ENCODE measurements at places on chromosomes 16 and 17.

GRCh38 chr17:32861981-32862380 lies 14.9 kb downstream of the MYO1D start:
- DNase-seq = no peak

DNA sequence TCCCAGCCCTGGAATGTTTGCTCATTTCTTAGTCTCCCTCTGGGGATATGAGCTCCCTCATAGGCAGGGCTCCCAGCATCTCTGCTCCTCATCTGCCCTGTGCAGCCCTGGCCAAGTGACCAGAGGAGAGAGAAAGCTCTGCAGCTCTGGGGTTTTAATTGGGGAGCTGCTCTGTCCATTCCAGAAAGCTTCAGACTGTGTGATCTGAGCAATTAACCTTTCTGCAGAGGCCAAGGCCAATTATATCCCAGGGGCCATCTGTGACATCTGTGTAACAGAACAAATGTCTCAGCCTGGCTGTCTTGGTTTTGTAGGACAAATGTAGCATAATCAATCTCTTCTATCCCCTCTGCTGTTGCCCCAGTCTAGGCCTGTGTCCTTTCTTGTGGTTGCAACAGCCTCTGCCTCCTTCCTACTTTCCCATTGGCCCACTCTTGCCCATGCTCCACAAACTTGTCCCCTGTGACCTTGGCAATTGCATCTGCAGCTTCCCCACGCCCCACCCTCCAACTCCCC lies 156.0 kb downstream of the GSG1L start:
- no peak for DNase-seq

- DNase-seq = no peak
Measured at GRCh38 chr17:1197379-1197778, 17.6 kb upstream of the ABR start.

- no peak for DNase-seq
Measured at GRCh38 chr17:73194514-73195222, 1.8 kb downstream of the COG1 start.

- no peak for DNase-seq
Measured at GRCh38 chr17:13569398-13570123, 32.2 kb downstream of the HS3ST3A1 start.

DNA sequence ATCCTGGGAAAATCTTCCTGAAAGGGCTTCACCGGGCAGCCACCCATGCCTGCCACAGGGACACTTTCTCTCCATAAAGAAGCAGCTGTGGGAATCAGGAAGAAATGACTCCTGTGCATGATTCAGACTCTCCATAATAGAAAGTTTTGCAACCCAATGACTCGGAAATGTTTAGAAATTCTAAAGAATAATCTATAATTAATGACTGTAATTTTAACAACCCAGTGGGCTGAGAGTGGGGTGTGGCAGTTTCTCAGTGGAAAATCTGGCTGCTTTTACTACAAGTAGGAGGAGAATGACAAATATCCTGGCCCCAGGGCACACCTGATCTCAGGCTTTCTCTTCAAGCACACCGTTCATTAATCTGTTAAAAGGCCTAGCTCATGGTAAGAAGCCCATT lies 25.7 kb downstream of the IRF8 start:
- no peak for DNase-seq

DNA sequence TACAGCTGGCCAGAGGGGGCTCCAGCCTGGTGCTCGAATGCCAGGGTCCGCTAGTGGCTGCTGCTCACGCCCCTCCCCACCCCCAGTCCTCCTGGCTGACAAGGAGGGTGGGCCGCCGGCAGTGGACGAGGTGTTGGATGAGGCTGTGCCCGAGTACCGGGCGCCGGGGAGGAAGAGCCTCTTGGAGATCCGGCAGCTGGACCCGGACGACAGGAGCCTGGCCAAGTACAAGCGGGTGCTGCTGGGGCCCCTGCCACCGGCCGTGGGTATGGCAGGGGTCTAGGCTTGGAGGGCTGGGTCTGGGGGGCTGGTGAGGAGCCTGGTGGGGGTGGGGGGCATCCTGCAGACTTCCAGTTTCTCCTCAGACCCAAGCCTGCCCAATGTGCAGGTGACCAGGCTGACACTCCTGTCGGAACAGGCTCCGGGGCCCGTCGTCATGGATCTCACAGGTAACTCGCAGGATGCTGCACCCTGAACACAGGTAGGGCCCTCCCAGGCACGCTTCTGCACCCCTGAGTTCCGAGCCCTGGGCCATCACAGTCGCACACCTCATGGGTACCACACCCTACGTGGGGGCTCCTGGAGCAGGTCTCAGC lies 1.2 kb upstream of the PDIA2 start:
- no peak for DNase-seq

DNA sequence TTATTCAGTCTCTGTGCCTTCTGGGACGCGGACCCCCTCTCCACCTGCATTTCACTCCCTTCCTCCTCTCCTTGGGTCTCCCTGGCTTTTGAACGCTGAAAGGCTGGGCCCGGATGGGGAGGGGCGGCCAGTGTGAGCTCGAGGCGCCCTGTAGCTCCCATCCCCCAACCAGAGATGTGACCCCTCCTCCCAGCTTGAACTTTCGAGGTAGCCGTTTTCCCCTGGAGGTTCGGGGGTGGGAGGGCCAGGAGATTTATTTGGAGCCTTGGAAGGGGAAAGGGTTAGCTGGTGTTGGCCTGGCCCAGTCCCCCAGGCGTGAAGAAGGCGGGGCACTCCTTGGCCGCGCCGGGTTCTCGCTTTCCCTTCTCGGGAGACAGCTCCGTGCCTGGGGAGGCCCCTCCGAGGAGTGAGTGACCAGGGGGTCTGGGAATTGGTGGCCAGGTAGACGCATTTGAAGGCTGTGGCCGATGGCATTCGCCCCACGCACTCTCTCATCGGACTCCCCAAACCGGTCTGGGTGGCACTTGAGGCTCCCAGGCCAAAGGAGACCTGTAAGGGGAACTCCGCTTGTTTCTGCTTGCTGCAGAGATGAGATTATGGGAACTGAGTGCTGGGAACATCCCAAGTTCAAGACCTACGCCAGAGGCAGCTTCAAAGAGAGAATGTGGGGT lies 942 bp downstream of the LDAF1 start:
- no peak for DNase-seq

- no peak for DNase-seq
Measured at GRCh38 chr16:89581045-89581695, 5.6 kb downstream of the CPNE7 start.

- peak; percentile 29 for DNase-seq
Measured at GRCh38 chr17:75131278-75132017, at the start of gene NT5C. TSS of gene NT5C (minus strand) at chr17:75131742. CDS start at chr17:75131707, 35 bp downstream.

- no peak for DNase-seq
Measured at GRCh38 chr16:31479751-31480150, 3.2 kb upstream of the SLC5A2 start.

DNA sequence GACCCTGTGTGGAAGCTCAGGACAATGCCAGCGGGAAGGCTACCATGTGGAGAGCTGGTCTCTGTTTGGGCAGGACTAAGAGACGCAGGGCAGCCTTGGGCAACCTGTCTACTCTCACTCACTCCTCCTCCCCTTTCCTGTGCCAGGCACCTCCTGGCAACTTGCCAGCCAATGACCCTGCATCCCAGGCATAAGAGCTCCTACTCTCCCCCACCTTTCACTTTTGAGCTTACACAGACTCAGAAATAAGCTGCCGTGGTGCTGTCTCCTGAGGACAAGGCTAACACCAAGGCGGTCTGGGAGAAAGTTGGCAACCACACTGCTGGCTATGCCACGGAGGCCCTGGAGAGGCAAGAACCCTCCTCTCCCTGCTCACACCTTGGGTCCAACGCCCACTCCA lies 2.6 kb downstream of the HBM start:
- DNase-seq = no peak

DNA sequence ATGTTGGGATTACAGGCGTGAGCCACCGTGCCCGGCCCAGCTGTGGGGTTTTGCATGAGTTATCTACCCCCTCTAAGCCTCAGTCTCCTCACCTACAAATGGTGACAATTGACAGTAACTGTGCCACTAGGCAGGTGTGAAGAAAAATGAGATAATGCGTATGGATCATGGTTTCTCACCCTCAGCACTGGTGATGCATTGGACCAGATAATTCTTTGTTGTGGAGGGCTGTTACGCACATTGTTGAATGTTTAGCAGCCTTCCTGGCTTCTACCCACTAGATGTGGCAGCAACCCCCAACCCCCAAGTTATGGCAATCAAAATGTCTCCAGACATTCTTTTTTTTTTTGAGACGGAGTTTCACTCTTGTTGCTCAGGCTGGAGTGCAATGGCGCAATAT lies 9.0 kb upstream of the HAPSTR1 start:
- DNase-seq = no peak

GRCh38 chr16:55338646-55339045 lies 14.6 kb downstream of the IRX6 start:
- no peak for DNase-seq

GRCh38 chr17:81550830-81551457 lies 1.2 kb downstream of the FAAP100 start:
- no peak for DNase-seq

- no peak for DNase-seq
Measured at GRCh38 chr17:63774141-63774968, at the start of gene DDX42. TSS of gene DDX42 (plus strand) at chr17:63774170. CDS start at chr17:63787050, 12,880 bp downstream.

- DNase-seq = no peak
Measured at GRCh38 chr17:50181144-50181543, 15.3 kb downstream of the SGCA start.
